ENCODE measurements at places on chromosomes 2 and 18. TPM values are rescaled to one million over a fixed set of nuclear protein-coding genes. Genes with fewer than 3 reads are reported as not detected.

The NGEF gene
- total RNA-seq: 0.71 TPM

The EVA1A gene
- total RNA-seq: 11.5 TPM

The ZSWIM2 gene
- not detected for total RNA-seq

DNA sequence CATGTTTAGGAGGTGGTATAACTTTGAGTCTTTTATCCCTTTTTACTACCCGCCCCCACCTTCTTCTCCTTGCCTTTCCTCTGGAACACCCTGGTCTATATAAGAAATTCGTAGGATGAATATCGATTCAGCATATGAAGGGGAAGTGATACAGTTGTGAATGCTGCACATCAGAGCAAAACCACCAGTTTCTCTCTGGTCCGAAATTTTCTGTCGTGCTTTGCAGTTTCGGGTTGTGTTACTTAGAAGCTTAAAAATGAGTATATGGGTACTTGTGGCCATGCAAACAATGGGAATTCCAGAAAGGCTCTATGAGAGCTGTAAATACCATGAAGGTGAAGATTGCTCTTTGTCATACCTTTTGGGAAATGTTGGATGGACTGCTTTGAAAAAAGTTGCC lies 60.6 kb downstream of the DAW1 start:
- no peak for DNase-seq

GRCh38 chr2:212905640-212906201 lies 245.7 kb downstream of the IKZF2 start:
- no peak for DNase-seq

- no peak for DNase-seq
Observed at GRCh38 chr18:46621871-46622270, 35.1 kb downstream of the LOXHD1 start.

DNA sequence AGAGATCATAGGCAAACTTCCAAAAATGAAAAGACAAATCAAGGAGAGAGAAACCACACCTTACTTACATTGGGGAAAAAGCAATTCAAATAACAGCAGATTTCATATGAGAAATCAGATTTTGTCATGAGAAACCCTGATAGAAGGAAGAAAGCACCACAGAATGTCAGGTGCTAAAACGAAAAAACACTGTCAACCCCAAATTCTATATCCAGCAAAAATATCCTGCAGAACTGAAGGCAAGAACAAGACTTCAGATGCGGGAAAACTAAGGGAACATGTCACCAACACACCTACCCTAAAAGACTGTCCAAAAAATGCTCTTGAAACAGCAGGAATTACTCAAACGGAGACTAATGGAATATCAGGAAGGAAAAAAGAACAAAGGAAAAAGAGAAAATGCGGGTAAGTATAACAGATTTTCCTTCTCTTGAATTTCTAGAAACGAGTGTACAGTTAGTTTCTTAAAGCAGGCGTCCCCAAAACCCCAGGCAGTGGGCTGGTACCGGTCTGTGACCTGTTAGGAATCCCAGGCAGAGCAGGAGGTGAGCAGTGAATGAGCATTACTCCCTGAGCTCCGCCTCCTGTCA lies 7.3 kb upstream of the ID2 start:
- no peak for DNase-seq

DNA sequence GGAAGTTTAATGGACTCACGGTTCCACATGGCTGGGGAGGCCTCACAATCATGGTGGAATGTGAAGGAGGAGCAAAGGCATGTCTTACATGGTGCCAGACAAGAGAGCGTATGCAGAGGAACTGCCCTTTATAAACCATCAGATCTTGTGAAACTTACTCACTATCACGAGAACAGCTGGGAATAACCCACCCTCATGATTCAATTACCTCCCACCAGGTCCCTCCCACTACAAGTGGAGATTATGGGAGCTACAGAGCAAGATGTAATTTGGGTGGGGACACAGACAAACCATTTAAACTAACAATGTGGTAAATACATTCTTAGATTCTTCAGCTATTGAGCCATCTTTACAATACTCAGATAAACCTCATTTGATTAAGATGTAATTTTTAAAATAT lies 176.1 kb downstream of the SH3BP4 start:
- DNase-seq: no peak
